ENCODE measurements at places on chromosomes 6 and 20.

DNA sequence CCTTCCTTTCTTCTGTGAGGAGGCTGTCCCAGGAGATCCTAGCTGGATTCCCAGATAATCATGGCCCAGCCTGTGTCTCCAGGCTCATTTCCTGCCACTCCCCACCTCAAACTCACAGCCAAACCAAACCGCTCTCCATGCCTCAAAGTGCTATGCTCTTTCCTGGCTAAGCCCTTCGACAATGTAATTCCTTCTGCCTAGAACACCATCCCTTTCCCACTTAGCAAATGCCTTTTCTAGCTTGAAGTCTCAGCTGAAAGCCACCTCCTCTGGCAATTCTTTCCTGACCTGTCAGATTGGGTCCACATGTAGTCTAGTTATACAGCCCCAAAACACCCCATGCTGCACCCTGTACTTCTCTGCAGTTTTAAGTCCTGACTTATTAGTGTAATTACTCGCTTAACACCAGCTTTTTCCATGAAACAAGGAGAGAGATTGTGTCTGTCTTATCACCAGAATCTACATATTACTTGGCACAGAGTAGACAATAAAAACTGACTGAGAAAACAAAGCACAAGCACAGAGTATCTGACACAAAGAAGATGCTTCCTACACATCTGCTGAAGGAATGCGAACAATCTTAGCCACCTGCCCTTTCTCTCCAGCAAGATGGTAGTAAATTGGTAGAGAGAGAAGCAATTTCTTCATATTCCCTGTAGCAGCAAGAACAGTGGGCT, 5.4 kb downstream of the TRIM26 start:
- DNase-seq, result peak; percentile 35

- DNase-seq, result peak; percentile 87
Observed at GRCh38 chr6:69917834-69918233, 51.5 kb downstream of the COL19A1 start.

- DNase-seq, result no peak
Observed at GRCh38 chr6:69888482-69889233, 22.3 kb downstream of the COL19A1 start.

- DNase-seq, result no peak
Observed at GRCh38 chr6:135665935-135666334, 168.4 kb upstream of the AHI1 start.

- no peak for DNase-seq
Observed at GRCh38 chr6:170209354-170210025, 81.4 kb downstream of the DLL1 start.

GRCh38 chr20:61487346-61487996, 235.4 kb downstream of the CDH4 start:
- peak; percentile 50 for DNase-seq

GRCh38 chr6:3455147-3455568, 1.7 kb downstream of the SLC22A23 start:
- no peak for DNase-seq

DNA sequence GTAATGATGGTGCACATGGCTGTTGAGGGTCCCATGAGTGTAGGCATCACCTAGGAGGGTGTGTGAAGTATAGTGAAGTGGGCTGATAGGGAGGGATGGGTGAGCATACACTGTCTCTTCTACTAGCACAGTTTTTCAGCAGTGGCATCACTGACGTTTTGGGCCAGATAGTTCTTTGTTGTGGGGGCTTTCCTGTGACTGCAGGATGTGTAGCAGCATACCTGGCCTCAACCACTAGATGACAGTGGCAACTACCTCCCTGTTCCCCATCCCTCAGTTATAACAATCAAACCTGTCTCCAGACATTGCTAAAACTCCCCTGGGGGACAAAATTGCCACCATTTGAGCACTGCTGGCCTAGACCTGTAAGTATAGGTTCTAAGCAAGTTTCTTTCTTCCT, 239.0 kb downstream of the FOXC1 start:
- no peak for DNase-seq

DNA sequence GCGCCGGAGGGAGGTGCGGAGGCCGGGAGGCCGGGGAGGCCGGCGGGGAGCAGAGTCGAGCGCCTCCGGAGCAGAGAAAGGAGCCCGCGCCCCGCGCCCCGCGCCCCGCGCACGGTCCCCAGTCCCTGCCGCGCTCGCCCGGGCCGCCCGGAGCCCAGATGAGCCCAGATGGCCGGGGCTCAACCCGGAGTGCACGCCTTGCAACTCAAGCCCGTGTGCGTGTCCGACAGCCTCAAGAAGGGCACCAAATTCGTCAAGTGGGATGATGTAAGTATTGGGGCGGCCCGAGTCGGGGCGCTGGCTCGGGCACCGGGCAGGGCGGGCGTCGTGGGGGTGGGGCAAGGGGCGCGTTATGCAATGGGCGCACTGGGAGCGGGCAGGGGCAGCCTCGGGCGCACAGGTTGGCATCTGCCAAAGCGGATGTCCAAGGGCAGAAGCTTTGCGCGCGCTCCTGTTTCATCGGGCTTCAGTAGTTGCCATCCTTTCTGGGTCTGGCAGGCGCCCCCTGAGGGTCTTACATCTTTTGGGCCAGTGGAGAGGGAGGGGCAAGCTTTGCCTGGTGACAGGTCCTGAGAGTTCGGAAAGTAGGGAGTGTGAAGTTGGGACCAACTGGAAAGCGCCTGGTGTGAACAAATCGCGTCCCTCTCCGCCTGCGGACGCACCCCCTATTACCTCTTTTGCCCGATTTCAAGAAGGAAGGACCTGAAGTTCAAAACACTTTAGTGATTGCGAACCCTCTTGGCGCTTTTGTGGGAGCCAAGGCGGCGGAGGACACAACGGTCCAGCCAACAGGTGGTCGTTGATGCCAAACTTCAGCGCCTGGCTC, 631 bp downstream of the PLCB1 start:
- DNase-seq, result peak; percentile 21

DNA sequence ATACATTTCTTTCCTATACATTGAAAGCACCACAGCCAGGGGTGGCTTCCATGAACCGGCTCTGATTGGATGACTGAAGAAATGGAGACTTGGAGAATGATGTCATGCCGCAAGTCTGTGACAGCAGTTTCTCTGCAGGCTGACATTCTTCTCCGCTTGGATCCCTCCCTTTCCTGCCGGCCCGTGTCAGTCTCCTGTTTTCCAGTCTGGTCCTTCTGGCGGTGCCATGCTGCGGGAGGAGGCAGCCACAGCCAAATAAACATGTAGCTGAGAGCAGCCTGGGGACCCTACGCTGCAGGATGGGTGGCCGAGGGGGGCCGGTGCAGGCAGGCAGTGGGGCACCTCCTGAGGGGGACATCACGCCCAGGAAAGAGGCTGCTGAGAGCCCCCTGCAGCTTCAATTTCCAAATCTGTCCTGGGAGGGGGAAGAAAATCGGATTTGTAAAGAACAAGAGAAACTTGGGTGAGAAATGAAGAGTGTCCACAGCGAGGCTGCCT, 178.0 kb downstream of the TAF4 start:
- DNase-seq, result no peak

GRCh38 chr20:29878777-29879442, 1378.6 kb upstream of the DEFB115 start:
- no peak for DNase-seq

DNA sequence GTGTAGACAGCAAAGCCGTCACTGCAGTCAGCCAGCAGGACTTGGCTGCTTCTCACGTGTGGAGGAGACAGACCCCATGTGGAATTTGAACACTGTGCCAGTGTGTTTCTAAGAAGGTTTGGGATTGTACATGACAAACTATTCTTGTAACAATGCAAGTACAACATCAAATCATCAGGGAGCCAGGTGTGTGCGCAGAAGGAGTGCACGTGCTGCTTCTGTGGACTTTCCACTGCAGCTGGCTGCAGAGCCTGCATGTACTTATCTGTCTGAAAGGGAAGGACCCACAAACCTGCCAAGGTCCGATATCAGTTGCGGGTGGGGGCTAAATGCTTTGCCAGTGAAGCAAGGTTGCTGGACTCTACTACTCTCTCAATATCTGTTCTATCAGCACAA, 211.6 kb downstream of the WDR27 start:
- DNase-seq, result no peak

DNA sequence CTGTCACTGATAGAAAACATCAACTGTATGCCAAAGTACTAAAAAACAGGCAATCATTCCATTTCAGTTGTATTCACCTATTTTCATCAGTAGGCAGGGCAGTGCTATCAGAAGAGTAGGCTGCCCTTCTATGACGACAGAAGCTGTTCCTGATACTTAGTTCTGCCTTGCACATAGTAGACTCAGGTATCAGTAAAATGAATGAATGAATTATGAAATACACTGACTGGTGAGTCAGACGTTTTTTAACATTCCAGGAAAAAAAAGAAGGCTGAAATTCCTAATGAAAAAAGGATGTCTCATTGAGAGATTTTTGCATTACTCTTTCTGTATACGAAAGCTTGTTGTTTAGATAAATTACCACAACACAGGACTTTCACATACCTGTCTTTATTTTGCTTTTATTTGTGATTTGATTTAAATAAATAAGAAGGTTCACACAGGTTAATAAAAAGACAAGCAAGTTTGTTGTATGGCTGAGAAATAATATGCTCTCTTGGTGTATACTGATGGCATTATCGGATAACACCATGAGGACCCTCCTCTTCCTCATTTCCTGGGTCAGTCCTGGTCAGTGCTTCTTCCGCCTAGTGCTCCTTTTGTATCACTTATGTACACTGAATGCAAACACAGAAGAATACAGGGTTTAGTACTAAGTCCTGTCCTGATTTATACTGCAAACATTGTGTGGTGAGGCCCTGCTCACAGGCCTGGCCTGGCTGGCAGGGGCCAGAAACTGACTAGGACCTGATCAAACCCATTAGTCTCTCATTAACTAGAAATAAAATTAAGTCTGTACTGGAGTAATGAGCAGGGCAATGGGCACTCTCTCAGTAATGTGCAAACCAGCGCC, 39.4 kb upstream of the SPDEF start:
- peak; percentile 55 for DNase-seq

DNA sequence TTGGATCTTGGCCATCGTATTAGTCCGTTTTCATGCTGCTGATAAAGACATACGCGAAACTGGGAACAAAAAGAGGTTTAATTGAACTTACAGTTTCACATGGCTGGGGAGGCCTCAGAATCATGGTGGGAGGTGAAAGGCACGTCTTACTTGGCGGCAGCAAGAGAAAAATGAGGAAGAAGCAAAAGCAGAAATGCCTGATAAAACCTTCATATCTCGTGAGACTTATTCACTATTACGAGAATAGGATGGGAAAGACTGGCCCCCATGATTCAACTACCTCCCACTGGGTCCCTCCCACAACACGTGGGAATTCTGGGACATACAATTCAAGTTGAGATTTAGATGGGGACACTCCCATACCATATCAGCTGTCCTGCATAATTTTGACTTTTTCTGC, 20.1 kb upstream of the REPS1 start:
- no peak for DNase-seq

DNA sequence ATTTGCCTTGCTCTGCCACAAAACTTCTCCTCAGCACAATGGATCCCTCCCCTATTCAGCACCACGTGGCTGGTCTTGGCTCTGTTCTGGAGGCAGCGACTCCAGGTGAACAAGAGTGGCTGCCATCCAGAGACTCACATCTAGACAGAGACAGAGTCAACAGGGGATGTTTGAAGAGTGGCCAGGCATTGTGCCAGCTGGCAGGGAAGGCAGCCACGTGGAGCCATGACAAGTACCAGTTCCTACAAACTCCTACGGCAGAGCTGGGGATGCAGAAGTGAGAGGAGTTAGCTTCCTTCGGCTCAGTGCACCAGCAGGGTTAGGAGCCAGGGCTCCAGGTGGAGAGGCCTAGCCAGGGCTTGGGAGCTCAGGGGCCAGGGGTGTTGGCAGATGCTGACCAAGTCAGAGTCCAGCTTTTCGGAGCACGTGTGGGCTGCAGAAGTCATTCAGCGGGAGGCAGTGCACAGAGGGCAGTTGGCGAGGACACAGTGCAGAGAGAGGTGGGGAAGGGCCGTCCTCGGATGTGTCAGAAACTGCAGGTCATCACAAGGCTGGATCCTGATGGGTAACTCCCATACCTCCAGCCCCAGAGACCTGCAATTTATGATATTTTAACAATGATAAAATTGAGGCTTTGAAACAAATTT, 171.7 kb upstream of the PDE10A start:
- DNase-seq, result peak; percentile 26

GRCh38 chr6:43447604-43448003, 7.7 kb downstream of the DLK2 start:
- DNase-seq, result no peak

- peak; percentile 47 for DNase-seq
Observed at GRCh38 chr6:145948328-145948727, 15.8 kb downstream of the SHPRH start.

DNA sequence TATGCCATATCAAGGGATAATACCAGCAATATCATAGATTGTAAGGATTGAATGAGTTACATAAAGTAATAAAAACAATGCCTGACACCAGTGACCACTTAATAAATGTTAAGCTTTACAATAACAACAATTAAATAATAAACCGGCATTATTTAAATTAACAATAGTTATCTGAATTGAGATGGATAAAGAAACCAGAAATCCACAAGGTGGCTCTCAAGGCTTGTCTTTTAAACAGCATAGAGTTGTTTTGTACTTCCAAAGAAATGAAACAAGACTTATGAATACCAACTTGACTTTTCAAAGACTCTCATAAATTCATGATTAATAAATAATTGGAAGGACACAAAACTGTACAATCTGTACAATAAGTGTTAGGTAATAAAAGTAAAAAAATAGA, 203.1 kb downstream of the ASCC3 start:
- peak; percentile 23 for DNase-seq

DNA sequence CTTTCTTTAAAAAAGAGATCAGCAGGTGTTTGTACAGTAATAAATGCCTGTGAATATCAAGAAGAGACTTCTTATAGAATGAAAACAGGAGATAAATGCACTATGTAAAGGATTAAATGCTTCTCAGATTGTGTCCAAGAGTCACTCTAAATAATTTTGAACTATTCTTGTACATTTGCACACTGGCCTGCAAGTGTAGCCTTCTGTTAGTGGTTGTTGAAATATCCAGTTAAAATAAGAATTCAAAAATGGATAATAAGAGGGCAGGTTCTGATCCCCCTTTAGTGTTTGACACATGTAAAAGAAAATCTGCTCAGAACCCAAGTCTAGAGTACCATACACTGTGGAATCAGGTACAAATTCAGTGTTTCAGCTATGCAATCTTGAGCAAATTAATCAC, 91.9 kb downstream of the BCAS1 start:
- DNase-seq, result no peak

- no peak for DNase-seq
Observed at GRCh38 chr6:47438481-47439347, 38.9 kb upstream of the CD2AP start.

DNA sequence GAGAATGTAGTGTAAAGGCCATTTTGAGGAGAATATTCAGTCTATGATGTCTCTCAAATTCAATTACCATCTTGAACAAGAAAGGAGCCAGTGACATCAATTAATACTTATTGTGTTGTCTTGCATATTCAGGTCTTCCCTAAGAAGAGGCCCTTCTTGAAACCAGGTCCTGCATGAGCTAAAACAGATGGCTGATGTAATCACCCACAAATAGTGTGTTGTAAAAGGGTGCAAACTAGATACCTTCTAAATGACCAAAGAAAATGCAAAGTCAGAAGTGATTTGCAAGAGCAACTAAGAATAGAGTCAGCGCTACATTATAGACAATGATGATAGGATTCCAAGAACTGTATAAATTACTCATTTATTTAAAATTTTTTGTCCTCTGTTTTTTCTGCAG, 97.0 kb downstream of the BTBD3 start:
- DNase-seq, result no peak

All from fibroblast of mammary gland (primary cell).